Heart right ventricle (tissue), 16 donors: ENCODE measurements at places on chromosomes 12 and 14. TPM values are rescaled to one million over a fixed set of nuclear protein-coding genes. Genes with fewer than 3 reads are reported as not detected.

GRCh38 chr12:71426300-71427047 is 13.1 kb upstream of the LGR5 start:
- DNase-seq: no peak

GRCh38 chr12:21764065-21764464 is 10.4 kb downstream of the KCNJ8 start:
- no peak for DNase-seq

Gene SRRM4
- total RNA-seq: 0.30 TPM

- no peak for DNase-seq
Measured at GRCh38 chr14:54447231-54447692, 6.1 kb upstream of the CNIH1 start.

Gene MAP3K9
- 1.1 TPM for total RNA-seq

DNA sequence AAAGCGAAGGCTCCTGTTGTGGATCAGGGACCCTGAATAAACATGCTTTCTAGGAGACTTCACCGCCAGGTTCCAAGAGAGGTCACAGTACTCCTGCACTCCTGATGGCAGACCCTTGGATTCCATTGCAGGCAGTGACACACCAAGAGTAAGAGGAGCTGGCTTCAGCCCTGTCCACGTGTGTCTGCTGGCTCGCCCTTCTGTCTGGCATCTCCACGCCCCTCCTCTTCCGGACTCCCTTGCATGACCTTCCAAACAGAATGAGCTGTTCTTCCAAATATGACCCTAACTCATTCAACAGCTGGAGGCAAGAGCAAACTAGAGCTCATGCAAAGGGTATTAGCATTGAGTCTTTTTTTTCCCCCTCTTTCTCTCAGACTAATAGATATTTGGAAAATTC is 233.0 kb upstream of the PLEKHG7 start:
- DNase-seq: peak; percentile 68

DNA sequence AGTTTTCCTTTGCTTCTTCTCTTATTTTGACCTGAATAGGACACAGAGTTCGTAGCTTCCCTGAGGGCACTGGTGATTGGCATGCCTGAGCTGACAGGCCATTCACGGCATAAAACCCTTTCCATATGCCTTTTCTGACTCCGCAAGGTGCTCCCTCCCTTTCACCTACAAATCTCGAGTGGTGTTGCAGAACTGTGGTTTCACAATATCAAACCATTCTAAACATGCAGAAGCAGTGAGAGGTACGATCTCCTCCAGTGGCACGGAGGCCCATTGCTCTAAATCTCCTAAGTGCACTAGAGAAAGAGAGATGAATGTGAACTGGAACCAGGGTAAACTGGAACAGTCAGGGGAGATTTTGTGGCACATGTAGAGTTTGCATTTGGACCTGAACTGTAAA is 23.9 kb downstream of the CLSTN3 start:
- no peak for DNase-seq

Gene RNF212B
- not detected for total RNA-seq

- no peak for DNase-seq
Measured at GRCh38 chr12:87054226-87054625, 798.0 kb upstream of the MGAT4C start.

DNA sequence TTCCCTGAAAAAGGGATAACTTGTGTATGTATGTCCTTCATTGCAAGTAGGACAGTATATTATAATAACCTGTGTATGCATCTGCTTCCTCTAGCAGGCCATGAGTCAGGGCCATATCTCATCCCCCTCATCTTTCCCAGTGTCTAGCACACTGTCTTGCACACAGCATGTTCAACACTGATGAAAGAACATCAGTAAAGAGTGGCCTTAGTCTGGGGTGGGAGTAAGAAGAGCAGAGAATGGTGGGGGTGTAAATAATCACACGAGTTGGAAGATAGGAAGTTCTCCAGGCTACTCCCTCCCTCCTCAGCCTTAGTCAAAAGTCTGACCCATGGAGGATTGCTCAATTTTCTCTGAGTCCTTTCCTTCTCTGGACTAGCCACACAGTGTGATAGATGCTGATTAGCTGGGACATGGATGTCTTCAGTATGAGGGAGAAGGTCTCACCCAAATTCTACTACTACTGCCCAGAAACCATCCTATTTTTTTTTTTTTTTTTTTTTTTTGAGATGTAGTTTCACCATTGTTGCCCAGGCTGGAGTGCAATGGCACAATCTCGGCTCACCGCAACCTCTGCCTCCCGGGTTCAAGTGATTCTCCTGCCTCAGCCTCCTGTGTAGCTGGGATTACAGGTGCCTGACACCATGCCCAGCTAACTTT is 14.6 kb upstream of the SP1 start:
- no peak for DNase-seq
